ENCODE measurements at places on chromosomes 5 and 9. TPM values are rescaled to one million over a fixed set of nuclear protein-coding genes. Genes with fewer than 3 reads are reported as not detected.
A peak's percentile ranks its signal among the peaks of the same experiment; 100 is the strongest.

GRCh38 chr5:84382363-84383295, 2.1 kb downstream of the EDIL3 start:
- H3K27me3 ChIP-seq = peaks cover 39% of the 10 kb centered on the region
- peaks cover 2% of the 10 kb centered on the region for H3K36me3 ChIP-seq
- no peak overlapping the region for H3K27ac ChIP-seq
- H3K4me1 ChIP-seq = peaks cover 3% of the 10 kb centered on the region

Gene SGTB
- 18.5 TPM for total RNA-seq

DNA sequence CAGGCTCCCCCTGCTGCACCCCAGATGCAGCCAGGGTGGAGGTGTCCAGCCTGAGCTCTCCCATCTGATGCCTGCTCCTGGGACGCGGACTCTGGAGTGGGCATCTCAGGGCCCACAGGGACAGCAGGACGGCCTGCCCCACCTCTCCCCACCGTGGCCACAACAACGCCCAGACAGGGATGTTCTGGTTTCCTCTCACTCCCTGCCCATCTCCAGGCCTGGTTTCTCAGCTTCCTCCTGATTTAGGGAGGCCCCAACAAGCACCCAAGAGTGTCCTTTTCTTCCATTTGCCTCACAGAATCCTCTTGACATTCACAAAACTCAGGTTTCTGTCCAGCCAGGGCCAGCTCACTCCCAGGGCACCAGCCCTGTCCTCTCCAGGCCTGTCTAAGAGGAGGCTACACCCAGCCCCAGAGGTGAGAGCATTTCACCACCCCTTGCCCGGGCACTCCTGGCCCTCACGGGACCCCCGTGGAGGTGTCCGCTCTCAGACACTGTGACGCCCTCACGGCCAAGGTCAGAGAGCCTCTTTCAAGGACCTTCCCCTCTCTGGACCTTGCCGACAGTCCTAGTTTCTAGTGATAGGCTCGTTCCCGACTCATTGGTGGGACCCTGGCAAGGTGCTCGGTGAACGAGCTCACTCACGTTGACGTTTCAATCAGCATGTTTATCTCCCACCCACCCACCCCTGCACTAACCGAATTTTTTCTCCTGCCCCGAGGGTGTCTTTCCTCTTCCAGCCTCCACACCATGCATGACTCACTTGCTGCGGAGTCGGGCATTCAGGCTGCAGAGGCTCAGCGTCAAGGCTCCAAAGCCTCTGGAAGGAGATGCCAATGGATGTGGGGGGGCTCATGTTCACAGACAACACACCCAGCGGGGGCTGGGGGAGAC, 62.0 kb upstream of the UNC5A start:
- H3K27me3 ChIP-seq = peaks cover 66% of the 10 kb centered on the region
- H3K4me3 ChIP-seq = no peak overlapping the region
- no peak for DNase-seq

Gene LCN1
- total RNA-seq = not detected

- DNase-seq = no peak
- H3K27me3 ChIP-seq = no peaks in the 10 kb centered on the region
- H3K36me3 ChIP-seq = no peaks in the 10 kb centered on the region
Measured at GRCh38 chr9:132948482-132949050, 4.2 kb upstream of the TSC1 start.

DNA sequence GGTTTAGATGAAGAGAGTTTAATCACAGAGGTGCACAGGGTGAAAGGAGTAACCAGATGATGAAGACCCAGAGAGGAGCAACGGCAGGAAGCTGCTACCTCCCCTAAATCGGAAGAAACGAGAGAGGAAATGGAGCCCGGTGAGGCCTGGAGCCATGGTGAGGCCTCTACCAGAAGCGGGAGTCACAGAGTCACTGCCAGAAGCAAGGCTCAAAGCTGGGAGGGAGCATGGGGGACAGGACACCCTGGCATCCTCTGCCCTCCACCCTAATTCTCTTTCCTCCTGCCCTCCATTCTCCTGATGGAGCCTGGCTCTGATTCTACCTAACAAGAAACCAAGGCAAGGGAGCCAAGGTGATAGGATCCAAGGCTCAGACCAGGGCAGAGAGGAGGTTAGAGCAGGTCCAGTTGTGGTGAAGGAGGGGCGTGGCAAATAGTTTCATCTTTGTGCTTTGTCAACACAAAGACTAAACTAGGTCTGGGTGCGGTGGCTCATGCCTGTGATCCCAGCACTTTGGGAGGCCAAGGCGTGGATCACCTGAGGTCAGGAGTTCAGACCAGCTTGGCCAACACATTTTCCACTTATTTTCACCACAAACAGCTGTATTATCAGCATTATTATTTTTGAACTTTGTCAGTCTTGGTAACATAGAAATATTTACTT, 134.4 kb upstream of the RAI14 start:
- H3K27me3 ChIP-seq = peaks cover 11% of the 10 kb centered on the region
- no peaks in the 10 kb centered on the region for H3K36me3 ChIP-seq
- no peak overlapping the region for H3K27ac ChIP-seq

Gene FLT4
- total RNA-seq = 3.3 TPM

Gene PCSK1
- total RNA-seq = not detected

DNA sequence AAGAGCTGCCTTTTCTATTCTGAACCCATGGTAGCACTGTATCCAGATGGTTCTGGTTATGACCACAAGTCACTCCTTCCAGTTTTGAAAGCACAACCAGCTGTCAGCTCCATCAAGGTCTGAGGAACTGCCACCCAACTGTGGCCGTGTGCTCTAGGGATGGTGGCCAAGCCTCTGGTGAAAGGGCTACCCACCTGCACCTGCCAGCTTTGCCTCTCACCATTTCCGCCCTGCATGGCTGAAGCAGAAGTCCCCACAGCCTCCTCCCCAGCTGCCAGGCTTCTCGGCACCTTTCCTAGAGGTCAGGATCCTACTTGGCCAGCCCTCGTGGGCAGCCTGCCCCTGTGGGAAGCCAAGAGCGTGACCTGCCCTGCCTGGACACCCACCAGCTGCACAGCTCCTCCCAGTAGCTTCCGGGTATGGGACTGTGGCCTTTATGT, 16.8 kb downstream of the SEMA5A start:
- no peaks in the 10 kb centered on the region for H3K36me3 ChIP-seq
- H3K27ac ChIP-seq = no peak overlapping the region
- no peaks in the 10 kb centered on the region for H3K4me1 ChIP-seq
- H3K4me3 ChIP-seq = no peak overlapping the region

- no peaks in the 10 kb centered on the region for H3K4me1 ChIP-seq
- H3K4me3 ChIP-seq = no peak overlapping the region
- no peak overlapping the region for H3K27ac ChIP-seq
- no peaks in the 10 kb centered on the region for H3K36me3 ChIP-seq
Measured at GRCh38 chr9:86685556-86685955, 261.8 kb downstream of the GAS1 start.

Gene BTNL9
- not detected for total RNA-seq

DNA sequence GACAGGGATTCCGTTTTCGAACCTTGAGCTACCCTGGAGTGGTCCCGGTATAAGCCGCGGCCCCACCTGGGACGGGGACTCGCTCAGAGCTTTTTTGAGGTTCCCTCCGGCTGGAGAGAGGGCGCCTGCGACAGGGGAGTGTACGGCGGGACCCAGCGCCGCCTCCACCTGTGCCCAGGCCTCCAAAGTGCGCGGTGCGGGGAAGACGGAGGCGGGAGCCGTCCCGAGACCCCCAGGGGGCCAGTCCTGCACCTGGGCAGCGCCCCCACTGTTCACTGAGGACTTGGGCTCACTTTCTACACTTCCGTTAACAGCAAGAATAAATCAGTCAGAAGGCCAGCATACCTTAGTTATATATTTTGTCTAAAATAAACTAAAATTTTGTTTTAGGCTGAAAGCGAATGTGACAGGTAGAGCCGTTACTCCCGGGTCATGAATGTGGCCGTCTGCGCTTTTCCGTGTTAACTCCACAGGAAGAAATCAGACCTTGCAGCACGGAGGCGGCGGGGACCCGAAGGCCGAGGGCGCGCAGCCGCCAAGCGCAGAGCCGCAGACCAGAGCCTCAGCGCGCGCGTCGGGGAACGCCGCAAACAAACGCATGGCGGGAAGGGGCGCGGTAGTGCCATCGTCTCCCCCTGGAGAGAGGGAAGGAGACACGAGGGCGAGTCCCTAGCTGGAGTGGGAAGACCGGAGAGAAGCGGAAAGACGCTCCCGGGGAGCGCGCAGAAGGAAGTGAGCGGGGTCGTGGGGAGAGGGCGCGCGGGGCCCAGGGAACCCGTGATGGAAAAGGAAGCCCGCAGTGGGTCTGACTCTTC, 14.1 kb downstream of the TRIM7 start:
- H3K27ac ChIP-seq = peak overlapping the region; percentile 97
- peaks cover 9% of the 10 kb centered on the region for H3K36me3 ChIP-seq
- peaks cover 2% of the 10 kb centered on the region for H3K27me3 ChIP-seq
- peaks cover 27% of the 10 kb centered on the region for H3K4me1 ChIP-seq
- H3K4me3 ChIP-seq = peak overlapping the region; percentile 91
- DNase-seq = peak; percentile 62

GRCh38 chr5:152094060-152094459, 169.4 kb upstream of the GLRA1 start:
- H3K27me3 ChIP-seq = no peaks in the 10 kb centered on the region
- no peaks in the 10 kb centered on the region for H3K36me3 ChIP-seq
- DNase-seq = no peak
- peaks cover 4% of the 10 kb centered on the region for H3K4me1 ChIP-seq
- H3K4me3 ChIP-seq = no peak overlapping the region
- H3K27ac ChIP-seq = no peak overlapping the region

DNA sequence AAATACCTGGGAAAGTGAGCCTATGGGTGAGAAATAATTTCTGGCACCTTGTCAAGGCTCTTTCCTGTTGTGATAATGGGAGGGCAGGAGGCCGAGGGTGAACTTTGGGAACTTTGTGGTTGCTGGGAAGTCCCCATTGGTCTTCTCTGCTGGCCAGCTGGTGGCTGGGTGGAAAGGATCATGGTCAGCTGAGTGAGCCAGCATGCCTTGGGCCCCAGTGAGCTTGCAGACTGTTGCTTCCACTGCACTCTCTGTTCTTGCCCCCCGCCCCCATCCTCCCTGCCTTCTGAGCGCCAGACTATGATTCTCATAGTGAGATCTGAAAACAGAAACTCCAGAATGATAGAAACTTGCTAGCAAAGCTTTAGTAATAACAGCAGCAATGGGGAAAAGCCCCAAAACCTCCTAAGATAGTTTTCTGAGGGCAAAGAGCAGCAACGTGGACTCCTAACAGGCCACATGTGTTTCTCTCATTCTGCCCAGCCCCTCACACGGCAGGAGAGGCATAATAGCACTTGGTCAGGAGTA, 139.2 kb upstream of the SMARCA2 start:
- peaks cover 28% of the 10 kb centered on the region for H3K4me1 ChIP-seq
- no peaks in the 10 kb centered on the region for H3K36me3 ChIP-seq
- H3K4me3 ChIP-seq = no peak overlapping the region
- peak; percentile 91 for DNase-seq
- peak overlapping the region; percentile 86 for H3K27ac ChIP-seq
- peaks cover 15% of the 10 kb centered on the region for H3K27me3 ChIP-seq

Gene AMBP
- total RNA-seq = not detected

Gene PCDHGC5
- not detected for total RNA-seq

GRCh38 chr5:107815109-107815508, 144.4 kb upstream of the EFNA5 start:
- no peaks in the 10 kb centered on the region for H3K36me3 ChIP-seq
- peaks cover 6% of the 10 kb centered on the region for H3K27me3 ChIP-seq
- no peak overlapping the region for H3K27ac ChIP-seq
- H3K4me3 ChIP-seq = no peak overlapping the region
- no peaks in the 10 kb centered on the region for H3K4me1 ChIP-seq

Gene SHOC1
- total RNA-seq = not detected

GRCh38 chr5:139651043-139651834, 3.1 kb downstream of the CXXC5 start:
- H3K27me3 ChIP-seq = peaks cover 42% of the 10 kb centered on the region
- no peak overlapping the region for H3K27ac ChIP-seq
- H3K4me1 ChIP-seq = peaks cover 47% of the 10 kb centered on the region

- H3K27ac ChIP-seq = peak overlapping the region; percentile 91
- peak; percentile 70 for DNase-seq
- H3K4me1 ChIP-seq = peaks cover 70% of the 10 kb centered on the region
Measured at GRCh38 chr5:100840370-100840769, 62.7 kb downstream of the ST8SIA4 start.

- no peaks in the 10 kb centered on the region for H3K27me3 ChIP-seq
- H3K36me3 ChIP-seq = peaks cover 18% of the 10 kb centered on the region
- H3K4me1 ChIP-seq = no peaks in the 10 kb centered on the region
- DNase-seq = no peak
- H3K4me3 ChIP-seq = no peak overlapping the region
Measured at GRCh38 chr9:20854444-20854843, 170.4 kb downstream of the FOCAD start.

DNA sequence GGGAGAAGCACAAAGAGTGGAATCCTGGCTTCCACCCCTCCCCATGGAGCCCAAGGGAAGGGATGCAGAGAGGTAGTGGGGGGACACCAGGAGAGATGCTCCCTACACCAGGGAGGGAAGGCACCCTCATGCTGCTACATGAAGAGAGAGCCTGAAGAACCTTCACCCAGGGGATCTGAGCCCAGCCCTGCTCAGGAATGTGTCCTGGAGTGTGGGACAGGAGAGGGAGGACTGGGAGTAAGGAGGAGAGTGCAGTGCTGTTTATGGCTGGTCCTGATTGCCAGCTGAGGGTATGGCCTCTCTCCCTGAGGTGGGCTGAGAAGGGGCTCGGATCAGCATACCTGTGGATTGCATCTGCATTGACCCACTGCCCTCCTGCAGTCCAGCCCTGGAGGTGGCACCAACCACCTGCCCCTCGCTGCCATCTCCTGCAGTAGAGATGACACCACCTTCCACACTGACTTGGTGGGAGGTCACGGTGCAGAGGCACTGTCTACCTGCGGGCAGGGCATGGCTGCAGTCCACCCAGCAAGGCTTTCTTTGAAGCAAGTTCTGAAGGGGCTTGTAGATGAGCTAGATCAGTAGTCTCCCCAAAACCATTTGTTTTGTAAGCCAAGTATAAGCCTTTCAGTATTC, 114.9 kb upstream of the SLC25A48 start:
- H3K36me3 ChIP-seq = no peaks in the 10 kb centered on the region
- no peak overlapping the region for H3K27ac ChIP-seq
- no peaks in the 10 kb centered on the region for H3K4me1 ChIP-seq

DNA sequence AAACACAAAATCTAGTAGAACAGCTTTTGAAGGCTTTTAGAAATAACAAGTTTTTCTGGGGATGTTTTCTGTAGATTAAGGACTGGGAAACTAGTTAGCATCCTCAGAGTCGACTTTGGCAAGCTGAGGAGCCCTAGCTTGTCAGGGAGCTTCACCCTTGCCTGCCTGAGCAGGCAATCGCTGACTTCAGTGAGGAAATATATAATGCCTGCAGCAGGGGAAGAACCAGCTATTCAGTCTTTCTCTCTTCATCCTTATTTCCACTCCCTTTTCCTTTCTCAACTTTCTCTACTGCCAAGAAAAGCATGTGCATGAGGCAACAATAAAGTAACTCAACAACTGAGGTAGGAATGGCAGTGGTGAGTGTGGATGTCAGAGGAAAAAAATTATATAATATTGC, 54.7 kb downstream of the PLK2 start:
- H3K27me3 ChIP-seq = peaks cover 14% of the 10 kb centered on the region
- DNase-seq = no peak
- H3K27ac ChIP-seq = no peak overlapping the region
- H3K4me1 ChIP-seq = no peaks in the 10 kb centered on the region
- H3K4me3 ChIP-seq = no peak overlapping the region
- H3K36me3 ChIP-seq = no peaks in the 10 kb centered on the region

- H3K4me3 ChIP-seq = peak overlapping the region; percentile 88
- peak overlapping the region; percentile 99 for H3K27ac ChIP-seq
- peaks cover 75% of the 10 kb centered on the region for H3K4me1 ChIP-seq
- DNase-seq = peak; percentile 85
- H3K36me3 ChIP-seq = peaks cover 47% of the 10 kb centered on the region
Measured at GRCh38 chr5:151214614-151215545, 9.0 kb downstream of the CCDC69 start.

- no peaks in the 10 kb centered on the region for H3K36me3 ChIP-seq
- no peaks in the 10 kb centered on the region for H3K27me3 ChIP-seq
- H3K4me3 ChIP-seq = no peak overlapping the region
- no peaks in the 10 kb centered on the region for H3K4me1 ChIP-seq
- no peak overlapping the region for H3K27ac ChIP-seq
- DNase-seq = no peak
Measured at GRCh38 chr5:135133698-135134515, 99.9 kb upstream of the PITX1 start.

Gene WDR38
- total RNA-seq = not detected
